ENCODE measurements at places on chromosomes 16 and 17.

DNA sequence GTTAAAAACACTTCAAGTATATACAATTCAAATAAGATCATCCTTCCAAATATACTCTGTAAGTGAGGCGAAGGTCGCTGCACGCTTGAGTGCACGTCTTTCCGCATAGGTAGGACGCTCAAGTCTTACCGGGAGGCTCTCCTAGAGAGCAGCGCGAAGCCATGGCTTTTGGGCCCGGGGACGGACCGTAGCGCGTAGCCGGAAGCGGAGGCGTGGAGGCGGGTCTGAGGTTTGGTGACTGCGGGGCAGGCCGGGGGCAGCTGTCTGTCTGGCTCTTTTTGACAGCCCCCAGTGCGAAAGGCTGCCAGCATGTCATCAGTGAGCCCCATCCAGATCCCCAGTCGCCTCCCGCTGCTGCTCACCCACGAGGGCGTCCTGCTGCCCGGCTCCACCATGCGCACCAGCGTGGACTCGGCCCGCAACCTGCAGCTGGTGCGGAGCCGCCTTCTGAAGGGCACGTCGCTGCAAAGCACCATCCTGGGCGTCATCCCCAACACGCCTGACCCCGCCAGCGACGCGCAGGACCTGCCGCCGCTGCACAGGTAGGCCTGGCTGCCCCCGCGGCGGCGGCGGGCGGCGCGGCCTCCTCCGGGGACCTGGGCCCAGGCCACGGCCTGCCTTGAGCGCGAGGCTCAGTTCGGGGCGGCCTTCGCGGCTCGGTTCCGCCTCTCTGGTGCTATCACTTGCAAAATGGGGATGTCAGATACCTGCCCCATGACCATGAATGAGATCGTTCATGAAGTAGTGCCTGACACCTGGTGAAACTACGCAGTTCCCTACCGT lies at the start of gene LONP2:
Gene LONP2, plus strand, starts transcription at position 221 of the 783 bp plus-strand sequence. Its CDS starts 89 bp downstream, at position 310.
- peak; percentile 86 for DNase-seq

- DNase-seq = no peak
Observed at GRCh38 chr17:50298018-50298417, 23.8 kb downstream of the TMEM92 start.

DNA sequence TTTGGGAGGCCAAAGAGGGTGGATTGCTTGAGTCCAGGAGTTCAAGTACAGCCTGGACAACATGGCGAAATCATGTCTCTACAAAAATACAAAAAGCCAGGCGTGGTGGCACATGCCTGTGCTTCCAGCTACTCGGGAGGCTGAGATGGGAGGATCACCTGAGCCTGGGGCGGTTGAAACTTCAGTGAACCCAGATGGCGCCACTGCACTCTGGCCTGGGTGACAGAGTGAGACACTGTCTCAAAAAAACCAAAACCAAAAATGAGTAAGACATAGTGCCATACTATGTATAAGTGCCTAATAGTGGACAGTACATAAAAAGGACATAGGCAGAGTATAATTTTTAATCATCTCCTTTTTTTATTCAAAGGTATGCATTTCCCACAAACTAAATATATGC lies 4.0 kb downstream of the CTC1 start:
- peak; percentile 10 for DNase-seq

DNA sequence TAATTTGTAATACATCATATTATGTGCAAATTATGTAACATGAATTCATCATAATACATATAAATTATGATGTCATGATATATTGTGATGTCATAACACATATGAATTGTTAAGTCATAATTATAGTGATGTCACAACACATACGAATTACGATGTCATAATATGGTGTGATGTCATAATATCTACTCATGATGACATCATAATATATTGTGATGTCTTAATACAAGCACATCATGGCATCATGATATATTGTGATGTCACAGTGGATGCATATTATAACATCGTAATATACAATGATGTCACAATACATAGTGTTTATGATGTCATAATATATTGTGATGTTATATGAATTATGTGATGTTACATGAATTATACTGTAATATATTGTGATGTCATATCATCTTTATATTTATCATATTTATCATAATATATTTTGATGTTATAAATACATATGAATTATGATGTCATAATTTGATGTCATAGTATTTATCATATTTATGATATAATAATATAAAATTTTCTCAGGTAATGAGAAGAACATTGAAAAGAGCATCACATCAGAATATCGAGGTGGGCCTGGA lies 1793.0 kb downstream of the TP53TG3F start:
- no peak for DNase-seq

GRCh38 chr16:20259541-20259940 lies 67.8 kb downstream of the GP2 start:
- DNase-seq = no peak

DNA sequence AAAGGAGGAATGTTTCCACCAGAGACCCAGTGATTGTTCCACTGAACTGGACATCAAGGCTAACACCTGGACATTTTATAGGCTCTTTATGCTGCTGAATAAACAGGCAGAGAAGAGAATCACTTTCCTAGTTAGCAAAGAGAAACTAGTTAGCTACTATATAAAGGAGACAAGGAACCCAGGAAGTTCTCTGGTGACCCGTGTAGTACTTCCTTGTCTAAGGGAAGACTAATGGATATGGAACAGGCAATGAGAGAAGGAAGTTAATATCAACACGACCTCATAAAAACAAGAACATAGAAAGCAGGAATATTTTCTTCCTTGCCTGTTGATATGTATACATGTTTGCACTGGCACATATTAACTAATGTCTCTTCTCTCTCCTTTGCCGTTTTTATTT lies 30.8 kb upstream of the RPL38 start:
- no peak for DNase-seq

DNA sequence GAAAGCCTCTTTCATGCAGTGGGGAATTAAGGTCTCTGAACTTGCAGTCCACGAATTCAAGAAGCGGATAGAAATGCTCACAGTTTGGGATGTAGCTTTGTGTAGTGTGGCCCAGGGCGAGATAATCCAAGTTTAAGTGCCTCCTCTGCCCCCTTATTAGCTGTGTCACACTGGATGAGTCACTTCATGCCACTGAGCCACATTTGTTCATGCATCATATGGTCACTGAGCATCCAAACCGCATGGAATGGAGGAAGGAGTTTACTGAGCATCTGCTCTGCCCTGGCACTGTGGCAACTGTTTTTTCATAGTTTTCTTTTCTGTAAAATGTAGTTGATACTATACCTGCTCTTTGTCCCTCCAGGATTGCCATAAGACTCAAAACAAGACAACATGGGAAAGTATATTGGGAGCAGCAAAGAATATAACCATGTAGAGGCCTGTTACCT lies 15.1 kb upstream of the DHX8 start:
- DNase-seq = no peak

GRCh38 chr17:40448639-40449261 lies 5.5 kb downstream of the IGFBP4 start:
- no peak for DNase-seq

- DNase-seq = no peak
Observed at GRCh38 chr17:77453613-77454241, 313.0 kb downstream of the SEC14L1 start.

DNA sequence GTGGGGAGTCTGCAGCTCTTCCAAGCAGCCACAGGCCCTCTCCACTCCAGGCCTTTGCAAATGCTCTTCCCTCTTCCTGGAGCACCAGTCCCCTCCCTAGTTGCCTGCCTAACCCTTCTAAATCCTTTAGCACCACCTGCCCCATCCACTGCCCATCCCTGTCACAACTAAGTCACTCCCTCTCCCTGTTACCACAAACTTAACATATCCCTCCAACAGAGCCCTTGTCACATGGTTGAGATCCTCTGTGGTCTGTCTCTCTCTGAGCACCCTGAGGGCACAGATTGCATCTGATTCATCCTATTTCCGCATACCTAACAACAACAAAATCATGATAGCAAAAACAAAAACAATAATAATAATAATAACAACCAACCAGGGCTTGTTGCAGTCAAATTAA lies 11.0 kb upstream of the BEAN1 start:
- DNase-seq = no peak

Data from stimulated activated CD4-positive, alpha-beta T cell treated with anti-CD3 and anti-CD28 coated beads, Interleukin-2, amount 100 ng/mL, for 4 hours (primary cell).